Osteocyte (in vitro differentiated cells): ENCODE measurements at places on chromosomes 2 and 18.

- H3K4me3 ChIP-seq = no peak overlapping the region
- H3K27me3 ChIP-seq = no peaks in the 10 kb centered on the region
- peaks cover 41% of the 10 kb centered on the region for H3K36me3 ChIP-seq
- no peak for DNase-seq
Observed at GRCh38 chr2:179191110-179191509, 73.5 kb downstream of the SESTD1 start.

GRCh38 chr2:226115102-226115831 is 684.4 kb downstream of the IRS1 start:
- H3K27ac ChIP-seq = no peak overlapping the region
- H3K36me3 ChIP-seq = no peaks in the 10 kb centered on the region
- H3K4me1 ChIP-seq = peaks cover 23% of the 10 kb centered on the region
- H3K4me3 ChIP-seq = no peak overlapping the region
- no peak for DNase-seq
- H3K27me3 ChIP-seq = no peaks in the 10 kb centered on the region

DNA sequence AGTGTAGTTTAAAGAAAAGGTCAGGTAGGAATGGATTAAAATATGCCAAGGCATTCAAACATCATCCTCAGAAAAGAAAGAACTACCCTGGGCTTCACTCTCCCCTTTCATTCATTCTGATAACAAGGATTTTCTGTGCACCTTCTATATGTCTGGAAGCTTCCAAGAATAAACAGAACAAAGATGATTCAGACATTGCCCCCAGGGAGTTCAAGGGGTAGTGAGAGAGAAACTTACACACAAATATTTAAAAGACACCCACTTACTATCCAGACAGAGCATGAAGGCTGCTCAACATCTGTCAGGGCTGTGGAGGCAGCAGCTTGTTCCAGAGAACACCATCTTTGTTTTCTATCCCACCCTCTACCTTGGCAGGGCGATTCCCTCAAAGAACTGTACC is 140.5 kb downstream of the ALK start:
- H3K4me1 ChIP-seq = no peaks in the 10 kb centered on the region
- DNase-seq = no peak
- H3K27me3 ChIP-seq = no peaks in the 10 kb centered on the region
- no peaks in the 10 kb centered on the region for H3K36me3 ChIP-seq
- H3K4me3 ChIP-seq = no peak overlapping the region
- no peak overlapping the region for H3K27ac ChIP-seq

- no peaks in the 10 kb centered on the region for H3K36me3 ChIP-seq
- no peaks in the 10 kb centered on the region for H3K4me1 ChIP-seq
- peaks cover 13% of the 10 kb centered on the region for H3K27me3 ChIP-seq
- no peak overlapping the region for H3K27ac ChIP-seq
- H3K4me3 ChIP-seq = no peak overlapping the region
- DNase-seq = no peak
Observed at GRCh38 chr2:9781252-9781651, 62.0 kb upstream of the TAF1B start.

- no peaks in the 10 kb centered on the region for H3K4me1 ChIP-seq
- no peak for DNase-seq
- no peaks in the 10 kb centered on the region for H3K27me3 ChIP-seq
- H3K36me3 ChIP-seq = peaks cover 24% of the 10 kb centered on the region
- no peak overlapping the region for H3K27ac ChIP-seq
- no peak overlapping the region for H3K4me3 ChIP-seq
Observed at GRCh38 chr2:20781656-20782265, 41.1 kb downstream of the LDAH start.

GRCh38 chr2:229731363-229731762 is 17.0 kb upstream of the DNER start:
- no peak overlapping the region for H3K4me3 ChIP-seq
- H3K4me1 ChIP-seq = no peaks in the 10 kb centered on the region
- DNase-seq = no peak

DNA sequence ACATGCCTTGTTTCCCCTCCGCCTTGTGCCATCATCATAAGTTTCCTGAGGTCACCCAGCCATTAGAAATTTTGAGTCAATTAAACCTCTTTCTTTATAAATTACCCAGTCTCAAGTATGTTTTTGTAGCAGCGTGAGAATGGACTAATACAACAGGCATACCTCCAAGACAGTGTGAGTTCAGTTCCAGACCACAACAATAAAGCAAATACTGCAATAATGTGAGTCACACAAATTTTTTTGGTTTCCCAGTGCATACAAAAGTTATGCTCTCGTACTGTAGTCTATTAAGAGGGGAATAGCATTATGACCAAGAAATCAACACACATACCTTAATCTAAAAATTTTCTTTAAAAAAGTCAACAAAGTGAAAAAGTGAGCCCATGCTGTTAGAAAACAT is 217.2 kb downstream of the NR4A2 start:
- no peak overlapping the region for H3K27ac ChIP-seq
- H3K4me1 ChIP-seq = no peaks in the 10 kb centered on the region
- H3K4me3 ChIP-seq = no peak overlapping the region
- no peaks in the 10 kb centered on the region for H3K36me3 ChIP-seq

GRCh38 chr2:152319822-152320570 is 15.0 kb upstream of the FMNL2 start:
- H3K36me3 ChIP-seq = peaks cover 1% of the 10 kb centered on the region
- H3K4me3 ChIP-seq = no peak overlapping the region
- H3K27me3 ChIP-seq = peaks cover 11% of the 10 kb centered on the region
- H3K27ac ChIP-seq = no peak overlapping the region

- peaks cover 1% of the 10 kb centered on the region for H3K36me3 ChIP-seq
- H3K4me3 ChIP-seq = no peak overlapping the region
Observed at GRCh38 chr2:112155331-112156151, 17.4 kb downstream of the FBLN7 start.

GRCh38 chr2:228602288-228602687 is 420.8 kb upstream of the SPHKAP start:
- H3K27ac ChIP-seq = no peak overlapping the region
- DNase-seq = no peak
- no peaks in the 10 kb centered on the region for H3K36me3 ChIP-seq
- H3K4me1 ChIP-seq = no peaks in the 10 kb centered on the region
- no peak overlapping the region for H3K4me3 ChIP-seq

- peaks cover 6% of the 10 kb centered on the region for H3K4me1 ChIP-seq
- peaks cover 11% of the 10 kb centered on the region for H3K27me3 ChIP-seq
Observed at GRCh38 chr2:6863792-6864191, 1.9 kb downstream of the CMPK2 start.

DNA sequence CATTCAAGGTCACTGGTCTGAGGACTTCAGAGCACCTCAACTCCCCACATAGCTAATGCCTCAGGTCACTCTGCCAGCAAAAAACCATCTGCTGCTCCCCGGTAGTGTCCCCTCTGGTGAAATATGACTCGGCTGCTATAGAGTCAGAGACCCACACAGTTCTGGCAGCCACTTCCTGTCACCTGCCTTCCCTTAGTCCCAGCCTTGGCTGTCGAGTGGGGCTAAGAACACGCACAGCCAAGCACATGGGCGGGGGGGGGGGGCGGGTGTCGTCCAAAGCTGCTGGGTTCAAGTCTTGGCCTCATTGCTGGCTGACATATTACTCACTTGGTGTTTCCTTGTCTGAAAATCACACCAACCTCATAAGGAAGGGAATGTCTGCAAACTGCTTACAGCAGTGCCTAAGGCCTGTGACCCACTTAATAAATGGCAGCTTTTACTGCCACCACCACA is 37.5 kb downstream of the POLR1A start:
- H3K4me3 ChIP-seq = no peak overlapping the region
- no peaks in the 10 kb centered on the region for H3K27me3 ChIP-seq
- H3K4me1 ChIP-seq = peaks cover 55% of the 10 kb centered on the region
- H3K36me3 ChIP-seq = peaks cover 63% of the 10 kb centered on the region
- no peak for DNase-seq

- H3K27ac ChIP-seq = no peak overlapping the region
- no peak for DNase-seq
- H3K36me3 ChIP-seq = no peaks in the 10 kb centered on the region
- no peak overlapping the region for H3K4me3 ChIP-seq
Observed at GRCh38 chr2:172430678-172431077, 3.3 kb downstream of the ITGA6 start.
